CD4-positive, alpha-beta memory T cell (primary cell): ENCODE measurements at places on chromosomes 7 and 10. TPM values are rescaled to one million over a fixed set of nuclear protein-coding genes. Genes with fewer than 3 reads are reported as not detected.

Gene IQCE
- polyA plus RNA-seq, result 0.81 TPM

Gene SVOPL
- polyA plus RNA-seq, result not detected

Gene DGKB
- polyA plus RNA-seq, result not detected

Gene OR6V1
- not detected for polyA plus RNA-seq

Gene LRRC4
- not detected for polyA plus RNA-seq

Gene NANOS1
- polyA plus RNA-seq, result not detected

Gene ARHGAP19
- 6.8 TPM for polyA plus RNA-seq

Gene CDC123
- polyA plus RNA-seq, result 124 TPM

Gene ELN
- not detected for polyA plus RNA-seq

Gene PDCD11
- polyA plus RNA-seq, result 2.5 TPM

Gene AP1S1
- polyA plus RNA-seq, result 8.2 TPM

- no peak for DNase-seq
- H3K27me3 ChIP-seq, result peaks cover 7% of the 10 kb centered on the region
Observed at GRCh38 chr7:6266699-6267098, 5.7 kb downstream of the CYTH3 start.

GRCh38 chr7:39826166-39826565 lies 123.9 kb upstream of the CDK13 start:
- H3K27ac ChIP-seq, result no peak overlapping the region
- H3K4me3 ChIP-seq, result no peak overlapping the region

- H3K4me3 ChIP-seq, result no peak overlapping the region
- DNase-seq, result no peak
- H3K27me3 ChIP-seq, result no peaks in the 10 kb centered on the region
Observed at GRCh38 chr7:132471515-132471914, 104.8 kb downstream of the PLXNA4 start.

DNA sequence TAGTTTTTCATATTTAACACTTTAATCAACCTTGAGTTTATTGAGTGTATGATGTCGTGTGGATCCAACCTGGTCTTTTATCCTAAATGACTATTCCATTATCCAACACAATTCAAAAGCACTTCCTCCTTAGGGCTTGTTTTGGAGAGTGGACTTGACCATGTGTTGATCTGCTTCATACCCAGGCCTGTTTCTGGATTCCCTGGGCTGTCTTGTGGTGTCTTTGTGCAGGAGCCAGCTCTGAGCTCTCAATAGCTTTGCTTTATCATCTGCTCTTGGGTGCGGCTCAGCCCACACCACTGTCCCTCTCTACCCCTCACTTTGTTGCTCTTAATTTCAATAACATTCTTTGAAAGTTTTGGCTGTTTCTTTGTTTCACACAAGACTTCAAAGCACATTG lies 70.9 kb upstream of the CHST15 start:
- H3K27me3 ChIP-seq, result no peaks in the 10 kb centered on the region
- H3K4me1 ChIP-seq, result no peaks in the 10 kb centered on the region
- H3K27ac ChIP-seq, result no peak overlapping the region
- no peaks in the 10 kb centered on the region for H3K36me3 ChIP-seq

DNA sequence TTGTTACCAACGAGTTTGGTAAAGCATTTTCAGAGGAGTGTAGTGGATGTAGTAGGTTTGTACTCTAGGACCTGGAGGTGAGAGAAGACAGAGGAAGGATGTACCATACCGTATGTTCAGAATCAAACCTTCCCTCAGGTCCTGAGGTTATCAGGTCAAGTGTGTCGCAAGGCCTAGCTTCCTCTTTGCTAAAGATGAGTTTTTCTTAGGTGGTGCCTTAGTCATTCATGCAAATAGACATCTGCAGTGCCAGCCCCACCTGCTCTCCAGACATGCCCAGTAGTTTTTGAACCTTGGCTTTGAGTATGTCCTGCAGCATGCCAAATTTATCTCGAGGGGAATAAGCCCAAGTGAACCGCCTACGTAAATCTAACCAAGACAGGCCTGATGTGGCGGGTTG lies 71.3 kb downstream of the HDAC9 start:
- H3K4me3 ChIP-seq, result no peak overlapping the region
- no peaks in the 10 kb centered on the region for H3K36me3 ChIP-seq
- H3K27me3 ChIP-seq, result no peaks in the 10 kb centered on the region
- H3K27ac ChIP-seq, result no peak overlapping the region
- DNase-seq, result no peak

DNA sequence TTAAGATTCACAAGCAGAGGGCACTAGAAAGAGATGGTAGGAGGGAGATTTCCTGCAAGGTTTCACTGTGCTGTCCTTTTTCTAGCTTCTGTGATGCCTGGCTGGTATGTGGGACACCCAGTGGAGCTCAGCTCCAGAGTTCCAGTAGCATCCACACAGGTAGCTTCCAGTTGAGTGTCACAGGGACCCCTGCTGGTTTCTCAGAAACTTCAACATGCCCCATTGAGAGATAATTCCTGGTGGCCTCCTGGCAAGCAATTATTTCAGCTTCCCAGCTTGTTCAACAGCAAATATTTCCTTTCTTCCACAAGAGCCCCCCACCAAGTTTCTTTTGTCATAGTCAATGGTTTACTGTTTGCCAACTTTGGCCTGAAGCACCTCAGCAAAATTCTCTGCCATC lies 858.7 kb downstream of the REEP3 start:
- H3K27me3 ChIP-seq, result no peaks in the 10 kb centered on the region
- DNase-seq, result no peak
- no peak overlapping the region for H3K4me3 ChIP-seq
- H3K36me3 ChIP-seq, result no peaks in the 10 kb centered on the region
- no peak overlapping the region for H3K27ac ChIP-seq

- H3K27me3 ChIP-seq, result no peaks in the 10 kb centered on the region
- H3K27ac ChIP-seq, result no peak overlapping the region
- H3K4me3 ChIP-seq, result no peak overlapping the region
- no peaks in the 10 kb centered on the region for H3K36me3 ChIP-seq
Observed at GRCh38 chr7:130231792-130232191, 24.1 kb downstream of the SSMEM1 start.

DNA sequence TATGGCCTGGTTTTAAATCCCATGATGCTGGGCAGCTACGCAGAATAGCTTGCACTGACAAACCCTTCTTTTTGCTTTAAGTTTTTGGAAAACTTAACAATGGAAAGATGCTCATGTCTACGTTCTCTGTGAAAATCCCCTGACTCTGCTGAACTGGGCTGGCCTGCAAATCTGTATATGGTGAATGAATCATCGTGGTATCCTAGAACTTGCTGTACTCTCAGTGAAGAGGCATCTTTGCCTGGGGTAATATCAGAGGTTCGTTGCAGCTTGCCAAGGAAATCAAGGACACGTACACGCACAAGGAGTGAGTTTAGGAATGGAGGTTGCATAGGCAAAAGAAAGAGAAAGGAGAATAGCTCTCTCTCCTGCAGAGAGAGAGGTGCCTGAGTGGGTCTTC lies 382.0 kb upstream of the ADARB2 start:
- DNase-seq, result no peak
- no peak overlapping the region for H3K27ac ChIP-seq

DNA sequence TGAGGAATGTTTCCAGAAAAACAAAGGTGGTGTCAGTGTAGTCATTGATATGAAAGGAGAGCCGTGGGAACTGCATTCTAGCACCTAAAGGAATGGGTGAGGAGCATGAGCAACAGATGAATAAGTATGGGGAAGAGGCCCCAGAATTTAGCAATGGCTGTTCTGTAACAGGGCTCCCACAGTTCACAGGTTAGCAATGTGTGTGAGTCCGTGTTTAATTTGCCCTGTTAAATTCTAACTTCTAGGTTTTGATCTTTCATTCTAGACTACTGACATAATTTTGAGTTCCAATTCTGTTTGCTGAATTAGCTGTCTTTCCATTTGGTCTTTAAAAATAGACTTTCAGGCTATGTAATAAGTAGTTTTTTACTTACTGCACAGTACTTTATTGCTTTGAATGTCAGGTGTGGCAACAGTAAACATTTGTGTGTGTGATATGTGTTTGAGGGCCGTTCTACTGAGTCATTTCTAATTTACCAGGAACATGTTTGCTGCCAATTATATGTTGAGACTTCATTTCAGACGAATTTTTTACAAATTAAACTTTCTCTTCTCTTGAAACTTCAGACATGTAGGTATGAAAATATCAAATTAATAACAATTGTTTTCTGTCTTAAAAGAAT lies 8.8 kb downstream of the STK17A start:
- H3K27me3 ChIP-seq, result no peaks in the 10 kb centered on the region
- peak overlapping the region; percentile 14 for H3K4me3 ChIP-seq
- peak overlapping the region; percentile 19 for H3K27ac ChIP-seq
- no peak for DNase-seq
- peaks cover 95% of the 10 kb centered on the region for H3K4me1 ChIP-seq
- H3K36me3 ChIP-seq, result no peaks in the 10 kb centered on the region

DNA sequence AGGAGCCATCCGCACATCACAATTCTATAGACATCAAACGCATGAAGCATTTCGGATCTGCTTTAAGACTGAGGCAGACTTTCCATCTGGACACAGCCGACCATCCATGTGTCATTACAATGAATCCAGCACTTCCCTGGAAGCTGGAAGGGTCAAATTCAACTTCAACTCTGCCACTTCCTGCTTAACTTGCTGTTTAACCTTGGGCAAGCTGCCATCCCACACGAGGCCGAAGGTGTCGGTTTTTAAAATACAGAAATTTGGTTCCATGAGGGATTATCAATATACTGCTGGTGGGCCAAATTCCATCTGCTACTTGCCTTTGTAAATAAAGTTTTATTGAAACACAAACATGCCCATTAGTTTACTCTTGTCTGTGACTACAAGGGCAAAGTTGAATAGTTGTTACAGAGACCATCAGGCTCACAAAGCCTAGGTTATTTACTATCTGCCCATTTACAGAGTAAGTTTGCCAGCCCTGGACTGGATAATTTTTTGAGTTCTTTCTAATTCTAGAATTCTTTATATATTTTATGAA lies 134.6 kb downstream of the FAM204A start:
- H3K4me1 ChIP-seq, result no peaks in the 10 kb centered on the region
- H3K36me3 ChIP-seq, result no peaks in the 10 kb centered on the region
- no peak overlapping the region for H3K27ac ChIP-seq
- no peaks in the 10 kb centered on the region for H3K27me3 ChIP-seq
- no peak for DNase-seq
- no peak overlapping the region for H3K4me3 ChIP-seq

DNA sequence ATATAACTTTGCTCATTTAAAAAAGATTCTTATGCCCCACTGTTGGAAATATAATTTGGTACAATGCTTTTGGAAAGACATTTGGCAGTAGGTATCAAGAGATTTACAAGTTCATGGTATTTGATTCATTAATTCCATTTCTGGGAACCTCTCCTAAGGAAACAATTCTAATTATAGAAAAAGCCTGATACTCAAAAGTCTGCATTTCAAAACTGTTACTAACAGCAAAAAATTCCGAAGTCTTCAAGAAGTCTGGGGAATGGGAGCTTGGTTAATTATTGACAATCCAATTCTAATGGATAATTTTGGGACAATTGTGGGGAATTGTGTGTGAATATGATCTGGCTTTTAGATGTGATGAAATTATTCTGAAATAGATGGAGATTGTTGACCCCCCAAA lies 59.6 kb downstream of the HDAC9 start:
- no peak for DNase-seq
- H3K36me3 ChIP-seq, result no peaks in the 10 kb centered on the region
- H3K4me3 ChIP-seq, result no peak overlapping the region
- H3K4me1 ChIP-seq, result no peaks in the 10 kb centered on the region

GRCh38 chr10:71708301-71708703 lies 11.3 kb downstream of the C10orf105 start:
- peaks cover 27% of the 10 kb centered on the region for H3K4me1 ChIP-seq
- H3K4me3 ChIP-seq, result no peak overlapping the region
- no peaks in the 10 kb centered on the region for H3K27me3 ChIP-seq
- no peak overlapping the region for H3K27ac ChIP-seq
- DNase-seq, result peak; percentile 57
- H3K36me3 ChIP-seq, result no peaks in the 10 kb centered on the region

- peaks cover 25% of the 10 kb centered on the region for H3K27me3 ChIP-seq
- DNase-seq, result no peak
- no peaks in the 10 kb centered on the region for H3K4me1 ChIP-seq
- H3K36me3 ChIP-seq, result no peaks in the 10 kb centered on the region
Observed at GRCh38 chr10:129968853-129969183, 4.7 kb upstream of the EBF3 start.

DNA sequence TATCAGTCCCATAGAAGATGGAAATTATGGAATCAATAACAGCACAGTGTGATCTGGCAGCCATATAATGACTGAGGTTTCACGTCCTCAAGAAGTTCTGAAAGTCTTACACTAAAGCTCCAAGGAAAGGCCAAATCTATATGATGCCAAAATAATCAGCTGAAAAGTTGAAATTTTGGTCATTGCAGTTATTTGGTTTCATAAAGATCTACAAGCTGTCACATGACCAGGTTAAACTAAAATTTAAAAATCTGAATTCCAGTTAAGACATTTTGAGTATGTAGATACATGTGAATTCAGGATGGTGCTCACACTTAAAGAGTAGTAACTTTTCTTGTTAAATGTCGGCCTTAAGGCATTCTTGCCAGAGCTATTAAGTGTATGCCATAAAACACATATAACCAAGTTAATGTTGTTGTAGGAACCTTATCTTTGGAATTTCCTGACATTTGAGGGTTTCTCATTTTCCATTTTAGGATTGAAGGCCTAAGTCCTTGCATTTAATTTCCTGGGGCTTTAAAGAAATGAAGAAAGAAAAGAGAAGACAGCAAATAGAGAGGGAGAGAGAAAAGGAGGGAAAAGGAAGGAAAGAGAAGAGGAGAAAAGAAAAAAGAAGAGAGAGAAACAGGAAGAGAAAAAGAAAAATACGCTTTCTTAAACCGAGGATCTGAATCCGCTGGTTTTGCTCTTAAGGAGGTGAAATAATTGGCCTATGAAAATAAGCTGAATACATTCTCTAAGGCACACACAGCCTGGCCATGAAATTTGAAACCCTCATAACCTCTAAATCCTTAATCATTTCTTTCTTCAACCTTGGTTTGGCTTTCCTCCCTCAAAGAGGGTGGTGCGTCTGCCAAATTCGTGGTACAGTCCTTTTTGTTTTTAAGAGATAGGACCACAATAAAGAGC lies 43.8 kb downstream of the DENND2A start:
- no peak overlapping the region for H3K27ac ChIP-seq
- no peak for DNase-seq
- no peaks in the 10 kb centered on the region for H3K27me3 ChIP-seq
- no peak overlapping the region for H3K4me3 ChIP-seq
- H3K4me1 ChIP-seq, result no peaks in the 10 kb centered on the region

GRCh38 chr7:29866490-29866930 lies 60.2 kb downstream of the WIPF3 start:
- no peaks in the 10 kb centered on the region for H3K4me1 ChIP-seq
- H3K27me3 ChIP-seq, result no peaks in the 10 kb centered on the region
- H3K4me3 ChIP-seq, result no peak overlapping the region
- no peaks in the 10 kb centered on the region for H3K36me3 ChIP-seq

- peaks cover 15% of the 10 kb centered on the region for H3K4me1 ChIP-seq
- H3K36me3 ChIP-seq, result no peaks in the 10 kb centered on the region
- no peak for DNase-seq
- no peak overlapping the region for H3K4me3 ChIP-seq
Observed at GRCh38 chr10:33037726-33038125, 79.7 kb upstream of the ITGB1 start.

GRCh38 chr10:21497177-21497807 lies 28.2 kb downstream of the SKIDA1 start:
- DNase-seq, result no peak
- peak overlapping the region; percentile 66 for H3K4me3 ChIP-seq
- H3K27ac ChIP-seq, result no peak overlapping the region
- H3K27me3 ChIP-seq, result peaks cover 60% of the 10 kb centered on the region
- no peaks in the 10 kb centered on the region for H3K36me3 ChIP-seq

GRCh38 chr7:72265071-72265904 lies 146.8 kb downstream of the CALN1 start:
- DNase-seq, result no peak
- H3K4me1 ChIP-seq, result no peaks in the 10 kb centered on the region
- no peak overlapping the region for H3K4me3 ChIP-seq
